GOT3 (cell line): ENCODE measurements at places on chromosomes 16 and 17.

DNA sequence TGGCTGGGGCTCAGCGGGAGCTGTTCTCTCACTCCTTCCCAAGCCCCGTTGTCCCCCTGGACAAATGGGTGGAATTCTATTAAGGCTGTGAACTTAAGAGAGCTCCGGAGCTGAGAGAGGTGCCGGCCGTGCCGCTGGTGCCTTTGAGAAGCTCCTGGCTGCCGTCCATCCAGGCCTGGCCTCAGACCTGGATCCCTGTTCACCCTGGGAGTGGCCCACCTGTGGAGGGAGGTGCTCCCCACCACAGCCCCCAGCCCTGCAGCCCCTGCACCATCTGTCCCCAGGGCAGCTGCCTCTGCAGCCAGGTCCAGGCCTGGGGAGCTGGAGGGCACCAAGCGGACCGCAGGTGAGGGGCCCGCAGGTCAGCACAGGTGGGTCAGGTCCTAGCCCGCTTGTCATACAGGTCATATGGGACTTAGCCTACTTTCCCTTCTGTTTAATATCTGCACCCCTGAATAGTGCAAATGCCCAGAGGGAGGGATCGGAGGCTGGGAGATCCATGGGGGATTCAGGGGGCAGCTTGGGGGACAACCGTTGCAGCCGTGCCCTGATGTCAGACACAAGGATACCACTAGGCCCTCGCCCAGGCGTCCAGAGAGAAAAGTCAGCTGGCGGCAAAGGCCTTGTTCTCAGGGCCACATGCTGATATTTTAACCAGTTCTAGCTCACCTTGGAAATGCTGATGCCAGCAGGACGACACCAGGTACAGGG lies 15.2 kb upstream of the METRNL start:
- no peak for DNase-seq

- no peak for DNase-seq
Measured at GRCh38 chr17:11779892-11780291, 181.6 kb downstream of the DNAH9 start.

DNA sequence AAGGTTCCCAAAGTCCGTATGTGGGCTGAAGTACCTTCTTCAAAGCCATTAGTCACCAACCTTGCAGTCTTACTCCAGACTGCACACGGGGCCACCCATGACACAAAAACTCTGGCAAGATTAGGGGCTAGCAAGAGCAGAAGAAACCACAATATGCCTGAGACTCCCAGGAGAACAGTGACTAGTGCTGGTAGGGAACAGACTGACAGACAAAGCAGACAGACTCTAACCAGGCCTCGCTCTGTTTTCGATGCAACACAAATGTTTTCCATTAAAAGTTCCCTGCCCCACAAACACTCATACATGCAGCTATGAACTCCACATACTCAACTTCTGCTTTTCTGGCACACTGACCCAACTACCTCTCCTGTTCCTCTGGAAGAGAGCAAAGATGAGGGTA lies 102.2 kb downstream of the HIC1 start:
- no peak for DNase-seq

GRCh38 chr16:72947379-72948237 lies 100.3 kb downstream of the ZFHX3 start:
- no peak for DNase-seq

GRCh38 chr16:10850478-10850850 lies 26.5 kb upstream of the CIITA start:
- DNase-seq, result no peak

GRCh38 chr16:85157813-85158742 lies 45.8 kb upstream of the CIBAR2 start:
- no peak for DNase-seq

DNA sequence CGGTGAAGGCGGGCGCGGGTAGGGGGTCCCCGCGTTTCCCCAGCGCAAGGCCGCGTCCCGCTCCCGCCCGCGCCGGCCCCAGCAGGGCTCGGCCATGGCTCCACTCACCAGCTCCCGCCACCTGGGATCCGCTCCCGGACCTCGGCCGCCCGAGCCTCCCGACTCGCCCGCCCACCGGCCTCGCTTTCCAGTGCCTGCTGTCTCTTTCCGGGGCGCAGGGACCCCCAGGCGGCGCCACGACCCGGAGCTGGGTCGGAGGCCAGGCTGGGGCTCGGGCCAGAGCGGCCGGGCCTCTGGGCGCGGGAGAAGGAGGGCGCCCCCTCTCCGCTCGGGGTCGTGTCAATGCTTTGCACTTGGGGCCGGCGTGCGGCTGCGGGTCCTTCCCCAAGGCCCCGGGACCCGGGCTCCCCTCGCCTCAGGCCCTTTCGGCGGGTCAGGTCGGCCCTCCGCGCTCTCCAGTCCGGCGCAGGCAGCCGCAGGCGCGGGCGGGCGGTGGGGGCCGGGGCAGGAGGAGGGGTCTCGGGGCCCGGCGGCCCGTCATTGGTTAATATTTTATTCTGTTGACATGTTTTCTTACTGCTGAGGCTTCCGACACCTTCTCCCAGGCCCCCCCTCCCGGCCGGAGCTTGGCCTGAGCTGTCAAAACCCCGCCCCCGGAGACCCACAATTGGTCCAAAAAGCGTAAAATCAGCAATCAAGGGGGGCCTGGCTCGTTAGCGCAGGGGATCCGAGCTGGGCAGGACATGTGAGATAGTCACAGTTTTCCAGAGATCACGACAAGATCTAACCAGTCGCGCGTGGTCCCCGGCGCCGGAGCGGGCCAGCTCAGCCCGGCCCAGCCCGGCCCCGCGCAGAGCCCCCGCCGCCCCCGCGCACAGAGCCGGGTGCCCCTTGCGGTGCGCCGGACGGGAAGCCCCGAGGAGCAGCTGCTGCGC lies at the start of gene TBX2:
TBX2 (plus strand) TSS at position 713 of the 935 bp plus-strand sequence. CDS start 334 bp downstream, outside the sequence.
- DNase-seq, result peak; percentile 55

DNA sequence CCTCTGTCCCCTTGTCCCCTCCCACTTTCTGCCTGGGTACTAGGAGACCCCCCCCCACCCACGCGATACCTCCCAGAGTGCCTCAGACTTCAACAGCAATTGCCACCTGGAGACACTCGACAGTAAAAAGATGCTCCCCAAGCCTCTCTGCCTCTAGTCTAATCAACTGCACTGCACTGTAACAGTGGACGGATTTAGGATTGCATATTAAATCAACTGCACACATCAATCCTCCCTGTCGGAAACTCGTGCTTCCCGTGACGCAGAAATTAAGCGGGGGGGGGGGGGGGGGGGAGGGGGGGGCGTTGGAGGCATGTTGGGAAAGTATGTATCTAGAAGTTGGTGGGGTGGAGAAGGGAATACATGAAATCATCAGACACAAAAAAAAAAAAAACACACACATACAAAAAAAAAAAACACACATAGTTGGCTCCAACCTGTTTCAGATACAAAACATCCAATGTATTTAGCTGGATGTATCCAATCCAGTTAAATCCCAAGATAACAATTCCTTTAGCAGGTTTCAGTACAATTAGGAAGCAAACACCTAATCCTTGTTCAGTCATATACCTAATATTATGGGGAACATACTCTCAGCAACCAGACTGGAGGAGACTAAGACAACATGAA lies 29.7 kb downstream of the FAM222B start:
- DNase-seq, result no peak

DNA sequence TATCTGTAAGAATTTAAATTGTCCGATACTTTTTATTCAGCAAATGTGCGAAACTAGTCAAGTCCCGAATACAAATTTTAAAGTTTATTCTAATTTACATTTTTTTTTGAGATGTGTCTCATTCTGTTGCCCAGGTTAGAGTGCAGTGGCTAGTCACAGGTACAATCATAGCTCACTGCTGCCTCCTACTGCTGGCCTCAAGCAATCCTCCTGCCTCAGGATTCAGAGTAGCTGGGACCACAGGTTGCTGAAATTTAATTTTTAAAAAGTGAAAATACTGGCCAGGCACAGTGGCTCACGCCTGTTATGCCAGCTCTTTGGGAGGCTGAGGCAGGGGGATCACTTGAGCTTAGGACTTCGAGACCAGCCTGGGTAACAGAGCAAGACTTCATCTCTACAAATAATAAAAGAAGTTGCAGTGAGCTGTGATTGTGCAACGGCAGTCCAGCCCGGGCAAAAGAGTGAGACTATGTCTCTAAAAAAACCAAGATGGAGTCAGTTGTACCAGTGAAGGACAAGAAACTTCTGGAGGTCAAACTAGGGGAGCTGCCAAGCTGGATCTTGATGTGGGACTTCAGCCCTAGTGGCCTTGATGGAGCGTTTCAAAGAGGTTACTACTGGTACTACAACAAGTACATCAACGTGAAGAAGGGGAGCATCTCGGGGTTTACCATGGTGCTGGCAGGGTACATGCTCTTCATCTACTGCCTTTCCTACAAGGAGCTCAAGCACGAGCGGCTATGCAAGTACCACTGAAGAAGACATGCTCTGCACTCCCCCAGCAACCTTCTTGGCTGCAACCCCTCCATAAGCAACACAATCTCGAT lies 5.6 kb downstream of the POLG2 start:
- DNase-seq, result no peak

DNA sequence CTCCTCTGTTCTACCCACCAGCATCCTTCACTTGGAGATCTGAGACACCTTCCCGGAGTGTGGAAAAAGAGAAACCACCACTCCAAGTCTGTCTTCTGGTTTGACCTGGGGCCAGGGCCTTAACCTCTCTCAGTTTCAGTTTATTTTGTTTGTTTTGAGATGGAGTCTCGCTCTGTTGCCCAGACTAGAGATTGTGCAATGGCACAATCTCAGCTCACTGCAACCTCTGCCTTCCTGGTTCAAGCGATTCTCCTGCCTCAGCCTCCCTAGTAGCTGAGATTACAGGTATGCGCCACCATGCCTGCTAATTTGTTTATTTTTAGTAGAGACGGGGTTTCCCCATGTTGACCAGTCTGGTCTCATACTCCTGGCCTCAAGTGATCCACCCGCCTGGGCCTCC lies 271.1 kb upstream of the TNRC6C start:
- no peak for DNase-seq
